Left lobe of liver (tissue), 2 donors: ENCODE measurements at places on chromosomes 1 and 21.

DNA sequence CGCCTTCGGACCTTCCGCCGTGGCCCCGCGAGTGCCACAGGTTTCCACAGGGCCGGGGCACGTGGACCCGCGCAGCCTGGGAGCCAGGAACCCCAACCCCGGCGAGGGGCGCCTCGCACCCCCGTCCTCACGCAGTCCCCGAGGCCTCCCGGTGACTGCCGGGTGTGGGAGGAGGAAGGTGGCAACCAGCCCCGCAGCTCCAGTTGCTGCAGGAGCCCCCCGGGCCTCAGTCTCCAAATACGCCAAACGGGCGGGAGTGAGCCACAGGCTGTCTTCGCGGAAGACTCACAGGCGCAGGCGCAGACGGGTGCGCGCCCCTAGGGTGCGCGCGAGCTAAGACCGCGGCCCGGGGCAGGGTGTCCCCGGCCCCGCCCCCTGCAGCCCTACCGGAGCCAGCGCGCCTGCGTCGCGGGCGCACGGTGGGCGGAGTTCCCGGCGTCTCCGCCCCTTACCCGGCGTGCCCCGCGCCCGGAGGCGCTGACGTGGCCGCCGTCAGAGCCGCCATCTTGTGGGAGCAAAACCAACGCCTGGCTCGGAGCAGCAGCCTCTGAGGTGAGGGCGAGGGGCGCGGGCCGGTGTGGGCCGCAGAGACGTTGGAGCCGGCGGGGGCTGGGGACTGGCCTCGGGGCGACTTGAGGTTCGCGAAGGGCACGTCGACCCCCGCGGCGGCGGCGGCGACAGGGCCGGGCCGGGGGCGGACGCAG is at the start of gene ARF1:
Gene ARF1, plus strand, starts transcription at position 495 of the 704 bp plus-strand sequence. CDS start 14,407 bp downstream, outside the sequence.
- DNase-seq, result peak; percentile 95

DNA sequence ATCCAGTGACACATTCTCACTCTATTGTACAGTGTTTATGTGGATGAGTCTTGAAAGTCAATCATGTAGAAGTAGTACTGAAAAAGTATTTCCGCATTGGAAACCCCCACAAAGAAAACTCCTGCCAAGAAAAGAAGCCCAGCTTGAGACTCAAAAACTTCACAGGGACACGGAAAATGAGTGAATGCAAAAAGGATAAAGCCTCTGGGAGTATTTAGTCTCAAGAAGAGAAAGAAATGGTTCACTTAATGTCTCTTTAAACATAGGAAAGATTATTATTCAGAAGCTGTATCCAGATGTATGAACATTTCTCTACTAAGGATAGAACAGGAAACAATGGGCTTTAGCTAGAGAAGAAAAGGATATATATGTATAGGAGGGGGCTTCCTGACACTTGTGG is 304.5 kb downstream of the BARHL2 start:
- no peak for DNase-seq

- peak; percentile 82 for DNase-seq
Observed at GRCh38 chr1:234658138-234658537, 48.2 kb upstream of the IRF2BP2 start.

GRCh38 chr1:160829766-160830165 is 32.9 kb downstream of the CD244 start:
- DNase-seq, result no peak

DNA sequence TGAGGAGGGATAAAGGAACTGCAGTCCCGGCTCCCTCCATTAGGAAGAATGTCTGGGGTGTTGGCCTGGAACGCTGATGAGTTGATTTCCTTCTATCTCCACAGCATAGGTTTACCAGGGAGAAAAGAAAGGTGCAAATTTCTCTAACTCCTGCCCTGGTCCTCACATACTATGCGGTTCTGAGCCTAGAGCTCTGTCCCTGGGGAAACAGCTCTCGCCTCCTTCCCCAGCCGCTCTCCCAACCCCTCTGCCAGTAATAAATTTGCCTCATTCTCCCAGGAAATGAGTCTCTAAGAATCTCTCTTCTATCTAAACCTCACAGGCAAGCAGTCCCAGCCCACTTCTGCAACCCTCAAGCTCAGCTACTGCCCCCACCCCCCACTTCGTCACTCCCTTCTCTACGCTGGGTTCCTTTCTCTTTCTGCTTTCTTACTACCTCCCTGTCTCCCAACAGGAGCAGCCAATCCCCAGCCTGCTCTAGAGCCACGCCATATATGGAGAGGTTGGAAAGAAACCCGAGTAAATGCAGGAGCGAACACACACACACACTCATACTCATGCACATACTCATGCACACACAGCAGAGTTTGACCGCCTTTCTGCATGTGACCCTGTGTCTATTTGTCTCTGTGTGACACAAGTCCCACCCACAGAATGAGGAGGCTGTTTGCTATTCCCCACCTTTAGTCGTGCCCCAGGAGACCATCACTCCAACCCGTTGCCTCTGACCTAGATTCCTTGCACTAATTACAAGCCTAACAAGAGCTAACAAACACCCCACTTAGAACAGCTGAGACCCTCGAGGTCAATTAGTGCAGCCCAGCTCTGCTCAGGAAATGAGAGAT is 13.4 kb downstream of the PLEKHO1 start:
- DNase-seq, result peak; percentile 56

DNA sequence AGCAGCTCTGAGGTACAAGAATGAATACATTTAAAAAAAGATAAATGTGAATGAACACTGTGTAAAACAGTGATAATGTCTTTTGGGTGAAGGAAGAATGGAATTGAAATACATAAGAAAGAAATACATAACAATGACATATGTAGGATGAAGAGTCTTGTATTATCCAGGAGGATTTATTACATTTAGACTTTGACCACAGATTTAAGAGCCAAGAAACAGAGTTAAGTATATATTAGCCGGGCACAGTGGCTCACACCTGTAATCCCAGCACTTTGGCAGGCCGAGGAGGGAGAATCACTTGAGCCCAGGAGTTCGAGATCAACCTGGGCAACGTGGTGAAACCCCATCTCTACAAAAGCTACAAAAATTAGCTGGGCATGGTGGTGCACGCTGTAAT is 79.7 kb downstream of the SCCPDH start:
- no peak for DNase-seq

GRCh38 chr1:108963052-108963686 is at the start of gene CLCC1:
TSS of gene CLCC1 (minus strand) at chr1:108963484. CDS start at chr1:108950437, 13,047 bp downstream.
- peak; percentile 95 for DNase-seq

- DNase-seq, result no peak
Observed at GRCh38 chr1:160206036-160206389, 829 bp downstream of the PEA15 start.

DNA sequence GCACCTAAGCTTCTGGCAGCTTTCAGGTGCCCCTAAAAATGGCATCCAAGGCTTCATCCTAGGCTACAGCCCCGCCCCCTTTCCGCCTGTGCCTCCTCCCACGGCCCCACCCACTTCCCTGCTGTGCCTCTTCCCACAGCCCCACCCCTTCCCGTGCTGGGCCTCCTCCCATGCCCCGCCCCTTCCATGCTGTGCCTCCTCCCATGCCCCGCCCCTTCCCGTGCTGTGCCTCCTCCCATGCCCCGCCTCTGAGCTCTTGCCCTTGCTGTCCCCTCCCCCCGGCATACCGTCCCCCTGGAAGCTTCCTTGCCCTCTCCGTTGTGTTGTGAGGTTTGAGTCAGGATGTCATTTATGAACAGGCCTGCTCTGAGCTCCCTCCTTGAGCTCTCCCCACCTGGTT is 228.5 kb upstream of the AJAP1 start:
- no peak for DNase-seq

- DNase-seq, result no peak
Observed at GRCh38 chr1:44847845-44848244, 4.8 kb upstream of the PTCH2 start.

DNA sequence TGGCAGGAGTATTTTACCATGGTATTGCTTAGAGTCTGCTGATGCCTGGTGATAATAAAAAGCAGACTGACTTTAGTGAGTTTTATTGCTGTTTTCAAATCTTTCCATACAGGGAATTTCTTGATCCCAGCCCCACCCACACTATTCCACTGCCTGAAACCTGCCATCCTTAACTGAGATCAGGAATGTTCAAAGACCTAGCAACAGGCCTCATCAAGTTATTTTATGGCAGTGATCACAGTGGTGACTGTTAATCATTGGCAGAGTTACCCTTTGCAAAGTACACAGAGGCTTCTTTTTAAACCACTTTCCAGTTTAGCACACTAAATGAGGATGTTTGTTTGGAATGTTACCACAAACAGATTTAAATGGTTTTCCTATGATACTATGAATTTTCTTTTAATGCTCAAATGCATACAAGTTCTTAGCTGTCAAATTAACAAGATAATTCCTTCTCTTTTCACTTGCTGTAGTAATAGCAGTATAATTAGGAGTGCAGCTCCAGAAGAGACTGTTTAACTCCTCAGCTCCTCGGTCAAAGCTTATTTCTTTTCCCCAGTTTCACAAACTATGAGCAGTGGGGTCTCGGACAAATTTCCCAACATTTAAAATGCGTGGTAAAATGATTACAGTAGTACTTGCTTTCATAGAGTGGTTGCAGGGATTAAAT is 69.9 kb upstream of the USP25 start:
- no peak for DNase-seq

GRCh38 chr1:68826836-68827235 is 330.0 kb upstream of the DEPDC1 start:
- no peak for DNase-seq

- no peak for DNase-seq
Observed at GRCh38 chr1:57986432-57986831, 560.1 kb downstream of the OMA1 start.

DNA sequence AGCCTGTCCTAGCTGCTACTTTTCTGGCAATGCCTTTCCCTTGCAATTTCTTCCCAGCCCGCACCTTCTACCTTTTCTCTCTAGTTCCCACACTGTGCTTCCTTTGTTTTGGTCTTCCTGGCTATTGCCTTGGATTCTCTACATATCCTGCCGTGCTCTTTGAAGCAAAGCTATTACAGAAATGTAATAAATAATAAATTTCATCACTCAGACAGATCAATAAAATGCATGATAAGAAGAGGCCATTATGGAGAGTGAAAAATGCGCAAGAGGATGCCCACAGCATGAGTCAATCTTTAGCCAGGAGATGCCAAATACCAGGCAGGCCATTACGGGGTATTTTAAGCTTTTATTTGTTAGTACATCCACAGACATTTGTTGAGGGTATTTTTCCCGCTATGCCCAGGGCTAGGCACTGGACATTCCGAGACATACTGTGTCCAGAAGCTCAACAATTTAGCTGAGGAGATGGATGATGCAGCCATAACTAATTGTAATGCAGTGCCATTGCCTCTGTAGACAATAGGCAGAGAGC is 163.6 kb downstream of the ST6GALNAC3 start:
- DNase-seq, result no peak

DNA sequence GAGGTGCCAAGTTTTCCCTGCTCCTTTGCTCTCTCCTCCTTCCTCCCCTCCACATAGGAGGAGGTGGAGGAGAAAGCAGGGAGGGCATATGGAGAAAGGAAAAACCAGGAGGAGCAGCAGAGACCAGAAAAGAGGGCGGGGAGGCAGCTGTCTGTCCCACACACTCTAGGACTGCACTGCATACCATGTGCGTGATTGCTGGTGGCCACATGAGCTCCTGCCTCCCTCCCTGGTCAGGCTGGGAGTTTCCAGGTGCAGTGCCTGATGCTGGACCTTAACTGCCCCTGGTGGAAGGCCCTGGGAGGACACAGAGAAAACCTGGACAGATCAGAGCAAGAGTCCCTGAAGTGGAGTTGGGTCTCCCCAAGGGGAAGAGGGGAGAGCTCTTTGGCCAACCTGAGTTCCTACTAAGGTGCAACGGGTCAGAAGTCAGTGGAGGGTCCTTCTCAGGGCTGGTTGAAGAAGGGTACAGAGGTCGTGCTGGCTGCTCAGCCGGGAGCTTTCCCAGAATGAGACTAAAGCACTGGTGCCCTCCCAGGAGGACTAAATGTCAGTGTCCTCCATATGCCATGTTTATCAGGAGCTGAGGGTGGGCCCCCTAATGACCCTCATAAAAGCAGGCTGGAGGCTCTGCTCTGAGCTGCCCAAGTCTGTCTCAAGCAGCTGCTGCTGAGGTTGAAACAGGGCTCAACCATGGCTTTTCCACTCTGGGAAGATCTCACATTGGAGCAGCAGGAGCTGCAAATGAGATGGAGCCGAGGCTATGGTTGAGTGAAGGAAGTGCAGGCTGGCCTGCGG is 3.5 kb upstream of the LGR6 start:
- DNase-seq, result no peak

DNA sequence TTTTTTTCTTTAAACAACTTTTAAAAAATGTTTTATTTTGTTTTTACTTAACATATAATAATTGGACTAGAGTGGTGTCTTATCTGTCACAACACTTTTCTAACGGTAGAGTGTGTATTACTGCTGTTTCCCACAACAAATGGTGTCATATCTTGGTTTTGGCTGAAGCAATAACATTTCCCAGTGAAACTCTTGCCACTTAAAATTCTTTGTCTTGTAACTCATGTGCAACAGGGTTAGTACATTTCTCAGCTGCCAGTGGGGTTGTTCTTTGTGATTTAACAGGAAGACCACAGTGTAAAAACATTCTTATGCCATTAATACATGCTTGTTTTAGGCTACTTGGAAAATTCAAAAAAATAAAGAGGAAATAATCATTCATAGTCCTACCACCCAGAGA is 43.5 kb downstream of the ALPL start:
- no peak for DNase-seq

DNA sequence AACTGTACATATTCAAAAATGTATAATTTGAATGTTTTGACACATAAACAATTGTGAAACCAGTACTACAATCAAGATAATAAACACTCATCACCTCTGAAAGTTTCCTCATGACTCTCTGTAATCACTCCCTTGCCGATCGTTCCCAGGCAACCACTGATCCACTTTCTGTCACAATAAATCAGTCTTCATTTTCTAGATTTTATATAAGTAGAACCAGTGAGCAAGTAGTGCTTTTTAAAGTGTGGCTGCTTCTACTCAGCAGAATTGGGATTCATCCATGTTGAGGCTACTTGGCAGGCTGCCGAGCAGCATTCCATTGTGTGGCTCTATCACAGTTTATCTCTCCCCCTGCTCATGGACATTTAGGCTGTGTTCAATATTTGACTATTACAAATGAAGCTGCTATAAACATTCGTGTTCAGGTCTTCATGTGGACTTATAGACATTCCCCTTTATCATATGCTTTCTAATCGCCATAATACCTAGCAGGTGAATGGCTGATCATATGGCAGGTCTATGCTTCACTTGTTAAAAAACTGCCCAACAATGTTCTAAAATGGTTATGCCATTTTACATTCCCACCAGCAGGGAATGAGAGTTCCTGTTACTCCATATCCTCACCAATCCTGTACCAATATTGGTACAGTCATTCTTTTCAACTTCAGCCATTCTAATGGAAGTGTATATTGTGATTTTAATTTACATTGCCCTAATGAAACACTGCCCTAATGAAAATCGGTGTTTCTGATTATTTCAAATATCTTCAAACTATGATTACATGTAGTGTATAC is 20.5 kb downstream of the TEX38 start:
- no peak for DNase-seq

- DNase-seq, result no peak
Observed at GRCh38 chr1:219085988-219086387, 87.7 kb upstream of the LYPLAL1 start.

GRCh38 chr1:40861224-40862003 is 749 bp downstream of the CITED4 start:
- DNase-seq, result peak; percentile 87

GRCh38 chr1:229006121-229006870 is 264.6 kb upstream of the RAB4A start:
- peak; percentile 35 for DNase-seq
